ENCODE measurements at places on chromosomes 7 and 10. TPM values are rescaled to one million over a fixed set of nuclear protein-coding genes. Genes with fewer than 3 reads are reported as not detected.
A peak's percentile ranks its signal among the peaks of the same experiment; 100 is the strongest.

Gene SBDS
- total RNA-seq, result 151 TPM

Gene PILRB
- total RNA-seq, result 10.8 TPM

Gene BMI1
- total RNA-seq, result 77.1 TPM

Gene KCNIP2
- not detected for total RNA-seq

Gene CADPS2
- total RNA-seq, result 0.43 TPM

Gene ST8SIA6
- not detected for total RNA-seq

Gene ZNF365
- 0.86 TPM for total RNA-seq

Gene JAZF1
- total RNA-seq, result 13.8 TPM

Gene TUBAL3
- total RNA-seq, result not detected

Gene STK32C
- total RNA-seq, result 9.8 TPM

DNA sequence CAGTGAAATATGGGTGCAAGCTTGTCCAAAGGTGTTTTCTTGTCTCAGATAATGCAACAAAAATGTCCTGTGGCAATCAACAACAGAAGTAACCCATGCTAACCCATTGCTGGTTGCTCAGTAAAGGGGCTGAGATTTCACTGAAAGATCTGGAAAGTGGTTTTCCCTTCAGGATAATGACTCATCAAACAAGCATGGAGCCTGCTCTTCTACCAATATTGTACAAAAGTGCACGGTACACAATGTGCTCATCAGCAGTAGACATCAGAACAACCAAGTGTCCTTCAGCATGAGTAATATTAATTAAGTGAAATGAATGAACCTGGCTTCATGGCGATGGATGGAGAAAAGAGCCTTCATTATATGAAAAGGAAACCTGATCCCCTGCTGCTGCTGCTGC is 287.1 kb upstream of the NEBL start:
- no peak overlapping the region for H3K27ac ChIP-seq
- H3K27me3 ChIP-seq, result no peaks in the 10 kb centered on the region
- H3K36me3 ChIP-seq, result no peaks in the 10 kb centered on the region
- no peak for DNase-seq
- no peaks in the 10 kb centered on the region for H3K4me1 ChIP-seq

GRCh38 chr7:26856176-26856985 is 8.0 kb downstream of the SKAP2 start:
- no peak overlapping the region for H3K27ac ChIP-seq
- no peaks in the 10 kb centered on the region for H3K36me3 ChIP-seq

DNA sequence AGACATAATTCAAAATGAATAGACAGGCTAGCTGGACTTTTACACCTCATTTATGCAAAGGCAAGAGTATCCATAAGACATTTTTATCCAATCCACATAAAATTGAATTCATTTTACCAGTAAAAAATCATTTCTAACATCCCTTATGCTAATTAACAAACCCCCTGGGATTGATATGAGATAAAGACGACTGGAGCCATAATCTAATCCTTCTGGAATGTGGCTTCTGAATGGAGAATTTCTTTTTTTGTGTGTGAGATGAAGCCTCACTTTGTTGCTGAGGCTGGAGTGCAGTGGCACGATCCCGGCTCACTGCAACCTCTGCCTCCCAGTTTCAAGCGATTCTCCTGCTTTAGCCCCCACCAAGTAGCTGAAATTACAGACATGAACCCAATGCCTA is 90.4 kb downstream of the AKR1D1 start:
- no peaks in the 10 kb centered on the region for H3K4me1 ChIP-seq
- no peaks in the 10 kb centered on the region for H3K36me3 ChIP-seq
- H3K27me3 ChIP-seq, result no peaks in the 10 kb centered on the region
- H3K27ac ChIP-seq, result no peak overlapping the region
- no peak for DNase-seq
- H3K4me3 ChIP-seq, result no peak overlapping the region

GRCh38 chr10:1977461-1977860 is 240.1 kb upstream of the ADARB2 start:
- H3K36me3 ChIP-seq, result no peaks in the 10 kb centered on the region
- no peak overlapping the region for H3K27ac ChIP-seq
- no peak for DNase-seq

DNA sequence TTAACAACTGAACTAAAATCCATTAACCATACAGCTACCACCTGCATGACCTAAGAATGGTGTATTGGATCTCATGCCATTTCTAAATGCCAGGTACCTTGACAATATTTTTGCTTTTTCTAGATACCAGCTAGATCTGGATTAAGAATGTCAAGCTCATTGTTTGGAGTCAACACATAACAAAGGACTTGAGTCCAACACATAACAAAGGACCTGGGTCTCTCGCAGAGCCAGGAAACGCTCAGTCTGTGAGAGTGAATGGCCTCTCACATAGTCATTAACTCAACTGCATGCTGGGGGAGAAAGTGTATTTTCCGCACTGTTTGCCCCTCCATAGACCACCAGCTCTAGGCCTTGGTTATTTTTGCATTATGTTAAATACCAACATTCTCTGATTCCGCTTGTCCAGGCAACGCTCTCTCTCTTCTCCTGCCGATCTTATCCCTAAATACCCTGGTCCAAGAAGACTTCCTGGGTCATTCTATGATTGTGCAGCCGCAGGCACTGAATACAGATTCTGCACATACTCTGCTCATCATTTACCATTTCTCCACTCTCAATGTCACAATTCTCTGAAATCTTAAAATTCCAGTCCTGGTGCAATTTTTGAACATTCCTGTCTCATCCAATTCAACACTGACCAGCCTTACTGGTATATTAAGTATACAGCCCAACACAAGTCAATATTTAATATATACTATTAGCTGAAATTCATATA is 31.2 kb downstream of the ITIH5 start:
- H3K4me1 ChIP-seq, result no peaks in the 10 kb centered on the region
- H3K27me3 ChIP-seq, result no peaks in the 10 kb centered on the region
- no peak overlapping the region for H3K4me3 ChIP-seq

DNA sequence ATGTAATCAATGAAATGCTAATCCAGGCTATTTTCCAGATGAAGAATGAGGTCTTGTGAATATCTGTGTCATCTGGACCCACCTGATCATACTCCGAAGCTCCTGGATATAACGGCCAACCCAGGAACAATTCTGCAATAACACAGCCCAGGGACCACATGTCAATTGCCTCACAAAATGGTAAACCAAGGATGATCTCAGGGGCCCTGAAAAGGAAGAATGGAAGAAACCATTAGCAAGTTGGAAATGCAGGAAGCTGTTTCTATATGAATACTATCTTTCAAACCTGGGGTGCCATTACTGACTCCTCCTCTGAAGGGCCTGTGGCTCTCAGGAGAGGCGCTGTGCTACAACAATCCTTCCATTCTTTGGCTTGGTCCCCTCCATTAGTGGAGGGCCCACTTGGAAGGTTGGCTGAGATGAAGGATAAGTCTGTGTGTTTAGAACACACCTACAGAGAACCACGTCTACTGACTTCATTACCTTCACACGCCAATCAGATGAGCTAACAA is 108.1 kb downstream of the CLEC2L start:
- peaks cover 10% of the 10 kb centered on the region for H3K36me3 ChIP-seq
- H3K4me3 ChIP-seq, result no peak overlapping the region
- H3K27me3 ChIP-seq, result no peaks in the 10 kb centered on the region
- H3K27ac ChIP-seq, result no peak overlapping the region
- H3K4me1 ChIP-seq, result no peaks in the 10 kb centered on the region

DNA sequence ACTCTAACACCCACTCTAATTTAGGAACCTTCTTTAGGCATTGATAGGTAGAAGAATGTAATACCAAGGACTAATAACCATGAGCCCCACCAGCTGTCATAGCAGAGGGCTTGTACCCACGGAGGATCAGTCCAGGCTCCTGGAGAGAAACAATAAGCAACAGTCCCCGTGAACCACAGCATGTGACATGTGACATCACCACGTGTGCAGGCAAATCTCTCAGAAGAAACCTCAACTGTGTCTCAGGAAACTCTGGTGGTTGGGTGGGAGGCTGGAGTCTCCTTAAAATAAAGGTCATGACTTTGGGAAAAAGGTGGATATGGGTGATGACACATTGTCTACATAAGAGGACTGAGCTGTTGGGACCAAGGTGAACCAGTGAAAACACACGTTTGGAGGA is 653.9 kb upstream of the FOXK1 start:
- H3K4me3 ChIP-seq, result no peak overlapping the region
- no peak for DNase-seq
- H3K36me3 ChIP-seq, result no peaks in the 10 kb centered on the region
- no peaks in the 10 kb centered on the region for H3K27me3 ChIP-seq

DNA sequence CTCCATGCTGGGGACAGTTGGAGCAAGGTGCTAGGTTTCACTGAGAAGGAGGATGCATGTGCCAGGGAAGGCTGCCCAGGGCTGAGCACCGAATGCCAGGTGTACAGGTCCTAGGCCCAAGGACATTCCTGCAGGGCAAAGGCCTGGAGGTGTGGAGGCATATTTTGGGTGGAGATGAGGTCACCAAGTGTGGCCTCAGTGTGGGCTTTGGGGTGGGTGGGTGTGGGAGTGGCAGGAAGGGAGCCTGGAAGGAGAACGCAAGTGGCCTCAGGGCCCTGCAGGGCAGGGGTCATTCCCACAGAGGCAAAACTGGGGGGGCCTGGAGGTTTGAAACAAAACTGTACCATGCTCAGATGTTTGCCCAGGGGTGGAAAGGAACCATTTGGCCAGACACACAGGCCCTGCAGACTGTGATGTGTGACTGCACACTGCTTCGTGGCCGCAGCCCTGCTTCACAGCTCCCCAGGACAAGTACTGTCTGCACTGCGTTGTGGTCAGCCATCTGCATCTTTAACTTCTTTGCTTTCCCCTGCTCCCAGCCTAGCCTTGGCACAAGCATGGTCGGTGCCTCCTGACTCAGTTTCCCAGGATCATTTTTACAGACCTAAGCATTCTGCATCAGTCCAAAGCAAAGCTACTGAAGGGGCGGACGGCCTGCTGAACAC is 5.1 kb downstream of the PLPP4 start:
- no peak overlapping the region for H3K4me3 ChIP-seq
- H3K4me1 ChIP-seq, result peaks cover 40% of the 10 kb centered on the region
- no peak overlapping the region for H3K27ac ChIP-seq
- H3K27me3 ChIP-seq, result no peaks in the 10 kb centered on the region

DNA sequence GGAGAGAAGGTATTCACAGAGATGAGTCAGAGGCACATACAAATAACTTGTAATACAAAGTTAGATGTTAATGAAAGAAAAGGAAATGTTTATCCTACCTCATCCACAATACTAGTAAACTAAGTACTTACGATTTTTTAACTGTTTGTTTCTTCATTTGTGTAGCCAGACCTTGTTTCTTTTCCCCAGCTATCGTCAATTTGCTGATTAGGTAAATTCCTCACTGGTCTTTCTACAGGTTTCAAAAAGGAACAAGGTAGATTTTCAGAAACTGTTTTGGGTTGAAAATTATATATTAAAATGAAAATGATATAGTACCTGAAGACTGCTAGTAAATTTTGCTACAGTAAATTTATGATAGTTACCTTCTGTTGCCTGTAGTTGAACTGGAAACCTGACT is 56.6 kb downstream of the PON1 start:
- H3K27me3 ChIP-seq, result peaks cover 15% of the 10 kb centered on the region
- H3K4me1 ChIP-seq, result no peaks in the 10 kb centered on the region
- H3K27ac ChIP-seq, result no peak overlapping the region

DNA sequence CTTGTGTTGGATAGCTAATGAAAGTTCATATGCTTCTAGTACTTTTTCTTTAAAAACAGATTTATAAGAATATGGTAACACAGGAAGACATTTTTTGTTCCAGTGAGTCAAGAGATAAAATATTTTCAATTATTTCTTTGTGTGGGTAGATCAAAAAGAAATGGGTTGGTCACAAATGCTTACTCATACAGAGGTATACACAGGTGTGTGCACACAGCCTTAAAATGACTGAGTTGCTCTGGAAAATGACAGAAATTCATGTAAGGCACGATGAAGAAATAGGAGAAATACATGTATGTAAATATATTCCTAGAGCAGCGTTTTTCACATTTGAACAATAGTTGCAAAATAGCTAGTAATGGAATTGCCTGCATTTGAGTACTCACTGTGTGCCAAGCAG is 66.0 kb downstream of the ST7 start:
- no peak overlapping the region for H3K27ac ChIP-seq
- H3K27me3 ChIP-seq, result no peaks in the 10 kb centered on the region
- H3K4me1 ChIP-seq, result peaks cover 28% of the 10 kb centered on the region
- DNase-seq, result no peak
- no peak overlapping the region for H3K4me3 ChIP-seq

GRCh38 chr7:116754186-116754585 is 82.2 kb downstream of the MET start:
- peaks cover 13% of the 10 kb centered on the region for H3K36me3 ChIP-seq
- H3K4me3 ChIP-seq, result no peak overlapping the region
- no peak for DNase-seq
- H3K27ac ChIP-seq, result no peak overlapping the region

DNA sequence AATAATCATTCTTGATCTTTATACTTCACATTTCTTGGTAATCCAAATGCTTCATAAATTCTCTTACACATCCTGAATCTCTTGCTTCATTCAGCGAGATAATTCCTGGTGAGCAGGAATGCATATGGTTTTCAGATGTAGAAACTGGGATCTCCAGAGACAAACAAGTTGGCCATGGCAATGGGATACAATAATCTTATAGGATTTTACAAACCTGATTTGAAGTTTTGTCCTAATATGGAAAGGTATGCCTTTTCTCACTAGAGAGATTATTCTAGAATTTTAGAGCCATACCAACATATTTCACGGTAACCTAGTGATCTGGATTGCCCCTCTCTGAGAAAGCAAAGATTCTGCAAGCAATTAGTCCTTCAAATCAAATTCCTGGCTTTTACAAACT is 13.1 kb upstream of the TRDMT1 start:
- no peaks in the 10 kb centered on the region for H3K27me3 ChIP-seq
- H3K4me3 ChIP-seq, result peak overlapping the region; percentile 70
- peaks cover 79% of the 10 kb centered on the region for H3K4me1 ChIP-seq
- H3K27ac ChIP-seq, result peak overlapping the region; percentile 100

GRCh38 chr7:155305231-155305904 is 7.7 kb downstream of the INSIG1 start:
- no peak overlapping the region for H3K27ac ChIP-seq
- peaks cover 12% of the 10 kb centered on the region for H3K4me1 ChIP-seq
- DNase-seq, result no peak
- no peaks in the 10 kb centered on the region for H3K27me3 ChIP-seq
- H3K4me3 ChIP-seq, result no peak overlapping the region

DNA sequence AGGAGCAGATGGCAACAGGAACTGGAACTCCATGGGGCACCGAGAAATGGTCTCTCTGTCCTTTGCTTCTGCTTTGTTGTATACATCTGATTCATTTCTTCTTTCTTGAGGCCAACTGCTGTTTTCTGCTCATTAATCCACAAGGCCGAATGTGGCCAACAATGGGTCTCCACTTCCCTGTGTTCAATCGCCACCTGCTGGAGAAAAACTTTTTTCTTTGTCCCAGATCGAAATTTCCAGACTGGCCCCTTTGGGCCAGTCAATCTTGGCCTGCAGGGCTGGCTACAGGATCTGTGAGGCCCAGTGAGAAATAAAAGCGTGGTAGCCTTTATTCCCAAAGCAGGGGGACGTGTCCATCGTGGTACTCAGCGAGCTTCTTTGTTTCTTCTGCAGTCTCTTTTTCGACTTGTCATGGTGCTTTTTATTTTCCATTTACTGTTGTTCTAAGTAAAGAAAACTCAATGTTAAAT is 58.8 kb downstream of the PARP12 start:
- H3K4me1 ChIP-seq, result no peaks in the 10 kb centered on the region
- no peak overlapping the region for H3K27ac ChIP-seq
- H3K36me3 ChIP-seq, result no peaks in the 10 kb centered on the region
- H3K4me3 ChIP-seq, result no peak overlapping the region
